ENCODE measurements at places on chromosomes 6 and 20.
A peak's percentile ranks its signal among the peaks of the same experiment; 100 is the strongest.

DNA sequence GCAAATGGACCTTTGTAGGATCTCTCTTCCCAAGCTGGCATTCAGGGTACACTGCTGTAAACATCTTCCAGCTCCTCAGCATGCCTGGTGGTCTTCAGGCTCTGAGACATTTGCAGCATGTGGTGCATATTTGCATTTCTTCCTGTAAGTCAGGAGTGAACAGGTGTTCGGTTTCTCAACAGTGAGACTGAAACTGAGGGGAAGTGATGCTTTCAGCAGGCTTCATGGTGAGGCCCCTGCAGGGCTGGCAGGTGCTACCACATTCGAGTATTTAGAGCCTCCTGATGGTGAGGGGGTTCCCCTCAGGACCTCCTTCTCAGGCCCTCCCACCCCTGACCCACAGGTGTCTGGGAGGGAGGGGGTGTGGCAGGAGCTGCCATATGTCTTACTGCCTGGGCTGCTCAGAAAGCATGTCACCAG lies 15.1 kb downstream of the MYBL2 start:
- peak; percentile 92 for DNase-seq

DNA sequence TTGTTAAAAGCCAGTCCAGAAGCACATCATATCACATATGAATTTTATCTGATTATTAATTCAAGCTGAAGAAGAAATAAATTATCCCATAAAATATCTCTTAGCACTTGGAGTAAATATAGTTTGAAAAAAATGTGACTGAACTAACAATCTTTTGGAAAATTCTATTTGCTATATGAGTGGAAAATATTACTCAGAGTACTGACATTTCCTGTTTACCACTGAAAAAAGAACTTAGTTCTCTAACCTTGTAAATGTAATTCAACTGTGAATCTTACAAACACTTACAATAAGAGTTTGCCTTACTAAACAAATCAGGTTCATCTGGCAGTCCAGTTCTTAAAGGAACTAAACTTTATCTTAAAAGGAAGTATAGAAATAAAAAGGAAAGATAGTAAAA lies 44.2 kb downstream of the MOXD1 start:
- DNase-seq: no peak

GRCh38 chr20:38725931-38726803 lies 1.9 kb downstream of the SLC32A1 start:
- no peak for DNase-seq

DNA sequence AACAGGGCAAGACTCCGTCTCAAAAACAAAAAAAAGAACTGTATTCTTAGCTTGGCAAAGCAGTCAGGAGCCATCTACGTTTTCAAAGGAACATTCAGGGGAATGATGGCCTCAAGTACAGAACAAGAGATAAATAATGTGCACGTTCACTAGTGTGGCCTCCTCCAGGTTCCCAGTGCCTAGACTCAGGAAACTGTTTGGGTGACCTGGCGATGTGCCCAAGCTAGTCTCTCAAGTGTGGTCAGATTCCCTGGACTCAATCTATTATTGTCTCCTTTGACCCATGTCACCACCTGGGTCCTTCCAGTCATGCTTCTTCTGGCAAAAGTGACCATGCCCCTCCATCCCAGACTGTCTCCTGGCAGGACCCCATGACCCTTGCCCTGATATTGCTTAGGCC lies 23.7 kb downstream of the TRAF3IP2 start:
- no peak for DNase-seq

DNA sequence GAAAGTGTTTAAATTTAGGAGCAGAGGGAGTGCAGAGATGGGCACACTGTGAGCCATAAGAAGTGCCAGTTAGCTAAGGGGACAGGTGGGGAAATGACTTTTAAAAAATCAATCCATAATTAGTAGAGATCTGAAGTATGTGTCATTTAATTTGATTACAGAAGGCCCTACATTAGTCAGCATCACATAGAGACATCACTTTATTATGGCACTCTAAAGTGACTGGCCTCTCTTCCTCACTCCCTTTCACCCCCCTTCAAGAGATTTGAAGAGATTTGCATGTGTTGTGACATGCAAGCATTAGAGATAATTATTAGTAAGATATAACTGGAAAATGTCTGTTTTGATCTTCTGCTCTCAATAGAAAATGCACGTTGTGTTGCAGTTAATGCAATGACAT lies 86.7 kb downstream of the SLX4IP start:
- DNase-seq: no peak

DNA sequence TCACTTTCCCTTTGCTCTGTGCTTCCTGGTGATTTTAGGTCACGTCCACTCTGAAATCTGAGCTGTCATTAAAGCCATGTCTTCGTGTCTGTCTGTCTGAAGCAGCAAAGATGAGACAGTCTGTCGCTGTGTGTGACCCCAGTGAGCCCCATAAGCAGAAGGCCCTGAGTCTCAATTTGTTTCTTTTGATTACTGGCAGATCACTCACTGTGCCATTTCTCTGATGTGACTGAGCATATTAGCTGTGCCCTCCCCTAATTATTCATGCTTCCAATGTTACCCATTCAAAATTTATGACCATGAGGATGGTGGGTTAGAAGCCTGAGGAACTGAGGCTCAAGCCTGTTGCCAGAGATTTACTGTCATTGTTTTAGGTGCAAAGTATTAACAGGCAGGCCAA lies 117.6 kb downstream of the PLCB1 start:
- DNase-seq: no peak

GRCh38 chr6:91874971-91875370 lies 1288.1 kb upstream of the MAP3K7 start:
- DNase-seq: no peak

- no peak for DNase-seq
Measured at GRCh38 chr6:157405986-157406385, 25.0 kb downstream of the ZDHHC14 start.

GRCh38 chr6:158496700-158497099 lies 63.2 kb upstream of the TMEM181 start:
- DNase-seq: no peak

GRCh38 chr6:138086573-138087196 lies 20.5 kb downstream of the PERP start:
- DNase-seq: no peak

DNA sequence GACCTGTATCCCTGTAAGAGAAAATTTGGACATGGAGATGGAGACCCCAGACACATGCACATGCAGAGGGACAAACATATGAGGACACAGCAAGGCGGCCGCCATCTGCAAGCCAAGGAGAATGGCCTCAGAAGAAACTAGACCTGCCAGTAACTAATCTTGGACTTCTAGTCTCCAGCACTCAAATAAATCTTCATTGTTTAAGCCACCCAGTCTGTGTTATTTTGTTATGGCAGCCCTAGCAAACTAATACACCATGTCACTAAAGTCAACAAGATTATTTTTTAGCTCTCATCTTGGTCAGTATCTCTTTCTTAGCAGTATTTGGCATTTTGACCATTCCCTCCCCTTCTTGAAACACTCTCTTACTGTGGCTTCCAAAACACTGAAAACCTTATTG lies 26.7 kb downstream of the LATS1 start:
- no peak for DNase-seq

- DNase-seq: no peak
Measured at GRCh38 chr20:38092915-38093314, 59.4 kb downstream of the RPRD1B start.

DNA sequence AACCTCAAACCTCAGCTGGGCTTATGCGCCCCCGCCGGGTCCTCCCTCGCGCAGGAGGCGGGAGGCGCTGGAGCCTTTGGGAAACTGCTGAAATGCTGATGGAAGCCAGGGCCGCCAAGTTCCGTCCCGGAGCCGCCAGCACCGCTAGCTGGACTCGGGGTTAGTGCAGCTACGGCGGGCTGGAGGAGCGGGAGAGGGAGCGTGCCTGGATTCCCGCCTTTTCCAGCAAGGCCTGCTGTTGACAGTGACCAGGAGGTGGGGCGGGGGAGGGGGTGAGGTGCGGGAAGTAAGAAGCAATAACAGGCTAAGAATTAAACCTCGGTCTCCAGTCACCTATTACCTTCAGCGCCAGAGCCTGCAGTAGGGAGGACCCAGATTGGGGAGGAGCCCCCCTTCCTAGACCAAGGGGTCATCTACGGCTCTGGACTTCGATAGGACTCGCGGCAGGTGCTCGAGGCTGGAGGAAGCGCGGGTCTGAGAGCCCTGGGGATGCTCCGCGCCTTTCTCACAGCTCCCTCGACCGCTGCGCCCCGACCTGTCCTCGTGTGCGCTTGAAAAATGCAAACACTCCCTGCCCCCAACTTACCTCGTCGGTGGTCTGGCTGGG lies 20.5 kb downstream of the COL9A1 start:
- no peak for DNase-seq

- DNase-seq: no peak
Measured at GRCh38 chr20:62405108-62405980, 1.7 kb downstream of the CABLES2 start.

DNA sequence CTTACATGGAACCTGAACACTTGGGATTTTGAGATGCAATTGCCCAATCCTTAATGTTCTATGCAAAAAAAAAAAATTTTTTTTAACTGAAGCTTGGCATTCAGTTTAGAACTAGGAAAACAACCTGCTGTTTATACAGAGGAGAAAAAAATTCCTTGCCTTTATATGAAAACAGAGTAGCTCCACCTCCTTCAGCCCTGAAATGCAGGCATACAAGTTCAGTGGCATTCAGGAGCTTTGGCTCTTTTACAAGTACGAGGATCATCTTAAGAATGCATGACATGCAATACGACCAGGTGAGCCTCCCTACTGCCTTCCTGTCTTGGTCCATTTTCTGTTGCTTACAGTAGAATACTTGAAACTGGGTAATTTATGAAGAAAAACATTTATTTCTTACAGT lies 20.4 kb downstream of the PAX1 start:
- no peak for DNase-seq

- DNase-seq: no peak
Measured at GRCh38 chr20:25177890-25178321, 17.6 kb upstream of the ENTPD6 start.

GRCh38 chr6:77368660-77369313 lies 94.5 kb downstream of the HTR1B start:
- DNase-seq: no peak

- no peak for DNase-seq
Measured at GRCh38 chr20:42193119-42193518, 574.9 kb upstream of the CHD6 start.

GRCh38 chr6:12160326-12160725 lies 129.8 kb upstream of the EDN1 start:
- DNase-seq: no peak

- no peak for DNase-seq
Measured at GRCh38 chr6:4969609-4970285, 34.1 kb downstream of the RPP40 start.

- no peak for DNase-seq
Measured at GRCh38 chr6:74287932-74288331, 591.9 kb downstream of the CD109 start.

GRCh38 chr6:38065734-38066305 lies 246.3 kb downstream of the ZFAND3 start:
- no peak for DNase-seq

DNA sequence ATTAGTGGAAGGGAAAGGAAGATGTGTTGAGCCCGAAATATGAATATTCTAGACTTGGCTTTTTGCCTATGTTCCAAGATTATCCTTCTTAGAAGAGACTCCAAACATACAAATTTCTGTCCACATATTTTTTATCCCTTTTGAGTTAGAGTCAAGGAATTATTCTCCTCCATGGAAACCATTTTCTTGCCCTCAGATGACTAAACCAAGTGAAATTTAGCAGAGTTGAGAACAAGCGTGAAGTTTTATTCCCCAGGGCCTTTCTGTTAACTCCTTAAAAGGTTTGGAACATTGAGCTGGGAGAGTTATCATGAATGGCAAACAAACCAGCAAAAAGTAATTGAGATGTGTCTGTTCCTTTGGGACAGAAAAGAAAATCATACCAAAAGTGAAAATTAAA lies 286.1 kb upstream of the PLCB4 start:
- DNase-seq: no peak

DNA sequence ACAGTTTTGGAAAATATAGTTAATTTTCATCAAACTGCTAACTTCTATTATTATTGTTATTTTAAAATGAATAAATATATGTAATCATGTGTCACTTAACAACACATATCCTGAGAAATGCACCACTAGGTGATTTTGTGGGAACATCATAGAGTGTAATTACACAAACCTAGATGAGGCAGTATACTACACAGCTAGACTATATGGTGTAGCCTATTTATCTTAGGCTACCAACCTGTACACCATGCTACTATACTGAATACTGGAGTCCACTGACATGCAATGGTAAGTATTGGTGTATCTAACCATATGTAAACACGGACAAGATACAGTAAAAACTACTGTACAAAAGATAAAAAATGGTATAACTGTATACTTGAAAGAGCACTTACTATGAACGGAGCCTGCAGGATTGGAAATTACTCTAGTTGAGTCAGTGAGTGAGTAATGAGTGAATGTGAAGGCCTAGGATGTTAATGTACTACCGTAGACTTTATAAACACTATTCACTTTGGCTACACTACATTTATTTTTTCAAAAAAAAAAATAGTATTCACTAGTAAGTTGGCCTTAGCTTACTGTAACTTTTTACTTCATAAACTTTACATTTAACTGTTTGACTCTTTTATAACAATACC lies 72.4 kb downstream of the ASCC3 start:
- DNase-seq: no peak

DNA sequence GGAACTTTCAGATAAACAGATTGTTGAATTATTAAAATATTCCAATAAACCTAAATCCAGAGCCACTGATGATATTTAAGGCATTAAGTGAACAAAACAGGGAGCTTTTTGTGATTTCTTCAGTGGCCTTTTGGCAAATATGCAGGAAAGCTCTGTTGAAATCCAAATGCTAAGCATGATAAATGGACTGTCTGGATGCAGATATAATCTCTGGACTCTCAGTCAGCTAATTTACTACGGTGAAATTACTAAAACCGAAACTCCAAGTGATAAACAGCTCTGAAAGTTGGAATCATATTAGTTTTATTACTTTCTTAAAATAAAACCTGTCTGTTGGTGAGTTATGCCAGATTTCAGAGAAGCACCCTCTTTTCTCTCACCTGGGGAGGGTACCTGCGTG lies 120.3 kb downstream of the IMPG1 start:
- DNase-seq: no peak

- no peak for DNase-seq
Measured at GRCh38 chr20:51902933-51903332, 100.6 kb upstream of the SALL4 start.

GRCh38 chr6:71393981-71394432 lies 105.4 kb downstream of the OGFRL1 start:
- no peak for DNase-seq

- DNase-seq: no peak
Measured at GRCh38 chr6:111959766-111960165, 86.5 kb upstream of the FYN start.

GRCh38 chr6:55182016-55182650 lies 7.8 kb downstream of the HCRTR2 start:
- DNase-seq: no peak

DNA sequence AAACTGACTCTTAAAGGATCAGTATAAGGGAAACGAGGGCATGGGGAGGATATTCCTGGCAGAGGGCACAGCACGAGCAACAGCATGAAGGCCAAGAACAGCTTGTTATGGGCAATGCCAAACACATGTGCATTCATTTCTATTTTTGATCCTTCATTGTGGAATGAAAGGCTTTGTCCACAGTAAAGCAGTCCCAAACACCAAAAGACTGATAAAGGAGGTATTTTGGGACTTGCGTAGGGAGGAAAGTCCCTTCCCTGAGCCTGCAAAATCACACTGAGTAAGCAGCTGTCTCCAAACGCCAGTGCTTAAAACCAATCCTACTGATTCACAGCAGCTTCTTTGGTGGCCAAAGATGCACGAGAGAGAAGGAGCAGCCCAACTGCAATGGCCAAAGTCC lies 138.2 kb downstream of the UNC5CL start:
- no peak for DNase-seq

Data from NCI-H2171 (cell line).